Activated T-cell treated with anti-CD3 and anti-CD28 coated beads for 4 hours (primary cell): ENCODE measurements at places on chromosomes 16 and 17.
A peak's percentile ranks its signal among the peaks of the same experiment; 100 is the strongest.

- no peak for DNase-seq
Observed at GRCh38 chr17:81735264-81736102, 23.4 kb downstream of the SLC25A10 start.

DNA sequence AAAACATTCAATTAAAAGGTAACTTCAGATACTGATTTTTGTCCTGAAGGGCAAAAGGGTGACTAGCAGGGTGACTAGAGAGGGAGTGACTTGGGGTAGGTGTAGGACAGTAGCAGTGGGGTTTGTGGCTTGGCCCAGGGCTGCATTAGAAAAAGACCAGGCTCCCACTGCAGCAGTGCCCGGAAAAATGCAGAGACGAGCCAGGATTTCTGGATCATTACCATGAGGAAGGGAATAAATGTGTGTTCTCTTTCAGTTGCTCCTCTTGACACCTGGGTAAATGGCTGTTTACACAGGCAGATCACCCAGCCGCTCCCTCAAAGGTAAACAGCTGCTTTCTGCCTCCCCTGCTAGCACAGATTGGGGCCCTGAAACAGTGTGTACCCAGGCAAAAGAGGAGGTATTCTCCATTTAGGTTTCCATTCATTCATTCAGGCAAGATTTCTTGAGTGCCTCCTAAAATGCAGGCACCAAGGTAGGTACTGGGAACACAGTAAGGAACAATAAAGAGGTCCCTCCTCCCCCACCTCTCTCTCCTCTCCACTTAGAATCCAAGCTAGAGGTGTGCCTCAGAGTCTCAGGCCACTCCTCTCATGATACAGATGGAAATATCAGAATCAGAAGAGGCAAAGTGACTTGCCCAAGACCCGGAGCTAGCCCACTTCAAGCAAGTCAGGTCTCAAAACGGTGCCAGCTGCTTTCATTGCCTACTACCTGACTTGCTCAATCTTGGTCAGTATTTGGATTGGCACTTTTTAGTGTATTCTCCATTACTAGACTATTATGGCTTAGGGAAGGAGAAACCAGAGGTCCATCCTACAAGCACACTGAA is 15.2 kb upstream of the TOX3 start:
- no peak for DNase-seq

- no peak for DNase-seq
Observed at GRCh38 chr16:49828533-49829267, 27.2 kb downstream of the ZNF423 start.

- no peak for DNase-seq
Observed at GRCh38 chr17:74742978-74743545, 5.4 kb upstream of the NHERF1 start.

- DNase-seq = no peak
Observed at GRCh38 chr17:35799942-35800341, 4.5 kb upstream of the MMP28 start.

DNA sequence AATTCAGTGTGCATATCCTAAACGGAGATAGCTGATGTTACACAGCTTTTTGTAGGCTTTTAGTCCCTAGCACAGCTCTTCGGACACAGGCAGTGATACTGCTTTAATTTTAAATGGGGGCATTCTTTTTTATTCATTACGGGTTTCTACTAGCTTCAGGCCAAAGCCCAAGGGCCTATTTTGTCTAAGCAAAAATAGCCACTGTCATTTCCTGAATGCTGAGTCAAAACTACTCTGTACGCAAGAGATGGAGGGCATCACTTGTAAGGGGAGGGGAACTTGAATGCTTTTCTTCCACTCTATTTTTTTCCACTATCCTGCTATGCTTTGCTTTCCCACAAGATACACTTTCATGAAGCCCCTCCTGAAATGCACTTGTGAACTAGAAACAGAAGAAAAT is 360.7 kb downstream of the PMP22 start:
- DNase-seq = no peak

DNA sequence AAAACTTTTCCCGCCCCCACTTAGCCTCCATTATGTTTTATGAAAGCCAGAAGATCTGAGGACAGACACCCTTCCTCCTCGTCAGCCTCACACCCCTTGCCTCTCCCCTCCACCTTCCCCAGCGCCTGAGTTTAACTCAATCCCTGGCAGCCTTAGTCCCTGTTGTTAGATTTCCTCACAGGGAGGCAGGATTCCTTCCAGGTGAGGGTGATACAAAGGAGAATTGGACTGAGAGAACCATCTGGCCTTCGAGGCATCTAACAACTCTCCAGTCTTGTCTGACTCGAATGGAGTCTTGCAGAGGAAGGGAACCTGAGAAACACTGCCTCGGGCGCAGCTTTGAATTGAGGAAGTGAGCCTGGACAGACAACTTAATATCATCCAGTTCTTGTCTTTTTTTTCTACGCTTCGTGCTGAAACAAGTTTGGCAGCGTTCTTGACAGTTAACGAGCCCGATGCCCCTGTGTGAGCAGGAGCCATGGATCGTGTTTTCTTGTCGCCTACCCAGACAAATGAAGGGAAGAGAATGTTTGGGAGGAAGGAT is 1.3 kb upstream of the ZNF768 start:
- DNase-seq = no peak

GRCh38 chr17:44281570-44281969 is 13.6 kb upstream of the SLC4A1 start:
- no peak for DNase-seq

DNA sequence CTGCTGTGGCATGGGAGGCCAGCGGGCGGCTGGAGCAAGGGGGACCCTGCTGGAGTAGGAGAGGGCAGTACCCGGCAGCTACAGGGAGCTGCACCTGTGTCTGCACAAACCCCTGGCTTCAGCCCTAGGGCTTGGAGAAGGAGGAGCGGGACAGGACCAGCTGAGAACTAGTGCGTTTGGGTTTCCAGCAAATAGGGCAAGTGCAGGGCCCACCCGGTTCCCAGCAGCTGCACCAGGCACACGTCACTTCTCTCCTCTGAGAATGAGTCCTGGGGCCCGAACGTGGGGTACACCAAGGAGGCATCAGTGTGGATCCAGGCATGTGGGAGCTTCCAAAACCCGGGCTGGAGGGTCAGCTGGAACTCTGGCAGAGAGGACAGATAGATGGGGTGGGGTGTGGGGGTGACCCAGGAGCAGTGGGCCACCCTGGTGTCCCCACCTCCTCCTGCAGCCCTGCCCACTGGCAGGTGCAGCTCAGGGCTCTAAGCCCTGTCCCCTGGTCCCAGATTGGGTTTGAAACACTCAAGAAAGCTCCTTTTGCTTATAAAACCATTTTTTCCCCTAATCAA is 5.6 kb downstream of the C16orf89 start:
- no peak for DNase-seq

GRCh38 chr17:46991617-46992016 is 12.6 kb upstream of the RPRML start:
- no peak for DNase-seq

- peak; percentile 47 for DNase-seq
Observed at GRCh38 chr17:82257473-82257872, 16.0 kb downstream of the CSNK1D start.

- DNase-seq = no peak
Observed at GRCh38 chr17:17661834-17662385, 19.3 kb upstream of the RAI1 start.

- no peak for DNase-seq
Observed at GRCh38 chr16:11686713-11687380, 18.6 kb downstream of the SNN start.

DNA sequence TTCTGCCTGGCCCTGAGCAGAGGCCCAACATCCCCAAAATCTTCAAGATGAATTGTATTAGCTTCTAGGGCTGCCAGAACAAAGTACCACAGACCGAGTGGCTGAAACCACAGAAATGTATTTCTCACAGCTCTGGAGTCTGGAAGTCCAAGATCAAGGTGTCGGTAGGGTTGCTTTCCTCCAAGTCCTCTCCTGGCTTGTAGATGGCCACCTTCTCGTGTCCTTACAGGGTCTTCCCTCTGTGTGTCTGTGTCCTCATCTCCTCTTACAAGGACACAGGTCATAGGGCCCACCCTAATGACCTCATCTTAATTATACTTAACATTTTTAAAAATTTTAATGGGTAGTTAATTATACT is 215.7 kb downstream of the NTN1 start:
- DNase-seq = no peak

DNA sequence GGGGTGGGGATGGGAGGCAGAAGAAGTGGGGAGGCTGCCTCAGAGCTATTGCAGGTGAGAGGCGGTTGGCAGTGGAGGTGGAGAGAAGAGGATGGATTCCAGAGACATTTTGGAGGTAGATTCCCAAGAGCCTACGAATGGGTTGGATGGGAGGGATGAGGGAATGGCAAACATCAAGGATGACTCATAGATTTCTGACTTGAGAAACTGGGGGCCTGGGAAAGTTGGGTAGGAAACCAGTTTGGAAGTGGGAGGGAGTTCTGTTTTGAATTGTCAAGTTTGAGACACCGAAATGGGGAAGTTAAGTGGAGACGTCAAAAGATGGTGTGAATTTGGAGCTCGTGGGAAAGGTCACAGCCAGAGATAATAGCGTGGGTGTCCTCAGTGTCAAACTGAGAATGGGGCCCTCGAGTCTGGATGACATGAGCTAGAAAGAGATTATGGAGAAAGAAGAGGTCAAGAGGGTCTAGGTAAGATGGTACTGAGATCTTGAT is 6.2 kb upstream of the CYLD start:
- no peak for DNase-seq

DNA sequence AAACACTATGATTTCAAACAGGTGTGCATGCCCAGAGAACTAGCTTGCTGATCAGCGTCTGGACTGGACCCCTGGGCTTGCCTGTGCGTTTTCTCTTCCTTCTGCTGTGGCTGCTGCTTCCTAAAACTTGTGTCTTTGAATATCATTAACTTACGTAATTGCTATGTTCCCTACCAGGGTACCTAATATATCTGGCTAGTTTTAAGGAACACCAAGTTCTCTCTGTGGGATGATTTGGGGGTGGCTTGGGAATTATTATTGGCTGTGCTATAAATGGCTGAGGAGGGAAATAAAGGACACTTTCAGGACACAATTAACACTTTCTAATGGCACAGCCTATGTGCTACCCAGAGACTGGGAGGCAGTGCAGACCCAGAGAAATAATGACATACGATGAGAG is 606.0 kb upstream of the RBFOX1 start:
- DNase-seq = no peak

DNA sequence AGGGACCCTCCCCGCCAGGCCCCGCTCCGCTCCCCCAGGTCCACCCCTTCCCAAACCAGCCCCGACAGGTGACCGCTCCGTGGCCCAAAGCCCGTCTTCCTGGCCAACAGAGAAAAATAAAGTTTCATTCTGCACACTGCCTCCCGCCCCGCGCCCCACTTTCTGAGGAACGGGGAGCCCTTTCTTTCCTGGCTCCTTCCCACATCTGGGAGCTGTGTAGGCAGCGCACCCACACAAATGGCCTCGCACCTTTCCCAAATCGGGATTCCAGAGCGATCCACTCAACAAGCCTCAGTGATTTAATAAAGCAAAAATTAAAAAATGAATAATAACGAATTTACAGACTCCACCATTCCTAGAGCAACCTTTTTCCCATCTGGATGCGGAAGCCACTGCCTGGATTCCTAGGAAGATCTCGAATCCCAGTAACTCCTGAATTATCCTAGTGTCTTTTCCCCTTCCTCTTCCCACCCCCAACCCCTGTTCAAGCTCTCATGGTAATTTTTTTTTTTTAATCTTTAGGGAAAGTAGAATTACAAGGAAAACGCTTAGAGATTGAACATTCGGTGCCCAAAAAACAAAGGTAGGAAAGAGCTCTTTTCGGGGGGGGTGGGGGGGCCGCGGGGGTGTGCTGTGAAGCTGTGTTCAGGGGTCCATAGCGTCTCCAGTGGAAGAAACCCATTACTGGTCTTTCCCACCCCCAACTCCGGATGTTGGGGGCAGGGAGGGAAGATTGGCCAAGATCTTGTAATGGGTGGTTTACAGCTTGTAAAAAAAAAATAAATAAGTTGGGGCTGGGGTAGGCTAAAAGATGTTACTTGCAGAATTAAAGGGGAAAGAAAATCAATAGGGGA is 1.6 kb downstream of the IGF2BP1 start:
- DNase-seq = no peak

DNA sequence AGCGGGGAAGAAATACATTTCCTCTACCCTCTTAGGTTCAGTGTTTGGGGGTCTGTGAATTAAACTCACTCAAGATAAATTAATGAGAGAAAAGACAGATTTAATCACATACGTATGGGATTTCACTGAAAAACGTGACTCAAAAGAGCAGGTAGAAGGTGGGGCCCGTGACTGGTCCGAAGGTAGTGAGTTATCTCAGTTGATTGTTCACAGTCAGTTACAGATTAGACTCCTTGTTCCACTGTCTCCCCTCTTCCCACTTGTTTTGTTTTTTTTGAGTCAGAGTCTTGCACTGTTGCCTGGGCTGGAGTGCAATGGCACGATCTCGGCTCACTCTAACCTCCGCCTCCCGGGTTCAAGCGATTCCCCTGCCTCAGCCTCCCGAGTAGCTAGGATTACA is 301.2 kb downstream of the SEC14L1 start:
- no peak for DNase-seq

DNA sequence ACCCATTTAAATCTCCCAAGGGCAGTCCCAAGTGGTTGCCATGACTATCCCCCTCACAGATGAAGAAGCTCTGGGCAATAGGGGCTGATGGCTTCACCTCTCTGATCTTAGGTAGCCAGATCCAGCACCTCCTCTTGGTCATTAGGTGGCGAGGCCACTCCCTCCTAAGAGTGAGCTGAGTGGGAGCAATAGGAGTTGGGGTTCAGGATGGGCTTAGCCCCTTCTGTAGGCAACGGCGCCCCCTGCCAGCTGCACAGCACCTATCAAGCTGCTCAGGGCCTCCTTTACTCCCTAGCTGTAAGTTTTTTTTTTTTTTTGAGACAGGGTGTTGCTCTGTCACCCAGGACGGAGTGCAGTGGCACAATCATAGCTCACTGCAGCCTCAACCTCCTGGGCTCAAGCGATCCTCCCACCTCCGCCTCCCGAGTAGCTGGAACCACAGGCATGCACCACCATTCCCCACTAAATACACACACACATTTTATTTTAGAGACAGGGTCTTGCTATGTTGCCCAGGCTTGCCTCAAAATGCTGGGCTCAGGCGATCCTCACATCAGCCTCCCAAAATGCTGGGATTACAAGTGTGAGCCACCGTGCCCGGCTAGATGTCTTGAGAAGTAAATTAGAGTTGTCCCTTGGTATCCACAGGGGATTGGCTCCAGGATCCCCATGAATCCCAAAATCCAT is 3.5 kb upstream of the RRAD start:
- no peak for DNase-seq

DNA sequence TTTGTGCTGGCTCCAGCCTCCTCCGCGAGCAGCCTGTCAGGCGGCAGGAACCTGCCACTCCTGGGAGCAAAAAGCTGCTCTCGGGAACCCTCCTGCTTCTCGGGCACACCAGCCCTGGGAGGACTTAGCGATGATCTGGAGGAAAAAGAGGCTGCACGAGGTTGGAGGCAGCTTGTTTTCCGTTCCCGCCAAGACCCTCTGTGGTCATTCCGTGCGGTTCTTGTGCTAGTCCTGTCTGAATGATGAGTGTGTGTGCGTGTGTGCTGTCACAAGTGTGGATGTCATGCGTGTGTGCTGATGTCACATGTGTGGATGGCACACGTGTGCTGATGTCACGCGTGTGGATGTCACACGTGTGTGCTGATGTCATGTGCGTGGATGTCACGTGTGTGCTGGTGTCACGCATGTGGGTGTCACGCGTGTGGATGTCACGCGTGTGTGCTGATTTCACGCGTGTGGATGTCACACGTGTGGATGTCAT is 150.0 kb downstream of the NPIPB11 start:
- DNase-seq = no peak

GRCh38 chr16:3029491-3030221 is 5.8 kb downstream of the THOC6 start:
- no peak for DNase-seq
